ENCODE measurements at places on chromosomes 1 and 21.

DNA sequence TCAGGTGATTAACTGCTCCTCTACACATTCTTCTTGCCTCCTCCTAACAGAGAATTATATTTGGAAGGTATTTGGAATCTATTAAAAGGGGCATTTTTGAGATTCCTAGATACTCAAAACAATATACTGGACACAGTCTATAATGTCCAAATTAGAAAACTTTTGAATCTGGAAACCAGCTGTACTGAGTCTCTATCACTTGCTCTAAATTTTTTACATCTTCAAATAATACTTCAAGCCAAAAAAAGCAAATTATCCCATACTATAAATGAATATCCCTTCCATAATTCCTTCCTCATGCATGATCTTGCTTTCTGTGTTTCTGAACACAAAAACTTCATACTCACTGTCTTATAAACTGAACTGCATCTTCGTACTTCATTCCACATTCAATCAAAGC, 28.5 kb downstream of the PTP4A2 start:
- no peak for ATAC-seq

DNA sequence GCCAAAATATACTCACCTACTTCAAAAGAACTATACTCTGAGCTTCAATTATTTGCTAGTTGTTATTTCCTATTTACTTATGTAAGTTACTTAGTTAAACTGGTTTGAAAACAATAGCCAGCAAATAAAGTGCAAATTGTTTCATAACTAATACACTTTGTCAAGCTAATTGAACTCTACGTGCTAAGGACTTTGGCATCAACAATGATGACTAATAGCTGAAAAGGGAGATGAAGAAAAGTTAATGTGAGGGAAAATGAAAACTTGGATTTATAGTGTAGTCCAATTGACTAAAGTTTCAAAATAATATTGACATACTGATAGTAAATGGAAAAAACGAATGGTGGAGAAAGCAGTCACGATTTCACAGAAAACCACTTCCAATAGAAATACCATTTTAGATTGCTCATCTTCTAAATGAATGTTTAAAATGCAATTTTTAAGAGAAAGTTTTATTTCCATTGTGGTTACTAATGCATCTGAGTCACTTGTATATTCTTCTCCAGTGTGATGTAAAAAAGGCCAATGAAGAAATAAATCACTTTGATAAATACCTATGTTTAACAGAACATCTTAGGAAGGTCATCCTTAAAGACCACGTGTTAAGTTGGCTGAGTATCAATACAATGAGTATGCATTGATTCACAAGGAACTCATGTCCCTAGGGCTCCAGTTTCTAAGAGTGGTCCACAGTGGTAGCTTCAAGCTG, 455.2 kb downstream of the LTN1 start:
- no peak for ATAC-seq

- ATAC-seq, result no peak
Measured at GRCh38 chr1:231107600-231108326, 54.1 kb upstream of the TRIM67 start.

GRCh38 chr1:81029266-81029665, 771.5 kb upstream of the ADGRL2 start:
- ATAC-seq, result no peak

DNA sequence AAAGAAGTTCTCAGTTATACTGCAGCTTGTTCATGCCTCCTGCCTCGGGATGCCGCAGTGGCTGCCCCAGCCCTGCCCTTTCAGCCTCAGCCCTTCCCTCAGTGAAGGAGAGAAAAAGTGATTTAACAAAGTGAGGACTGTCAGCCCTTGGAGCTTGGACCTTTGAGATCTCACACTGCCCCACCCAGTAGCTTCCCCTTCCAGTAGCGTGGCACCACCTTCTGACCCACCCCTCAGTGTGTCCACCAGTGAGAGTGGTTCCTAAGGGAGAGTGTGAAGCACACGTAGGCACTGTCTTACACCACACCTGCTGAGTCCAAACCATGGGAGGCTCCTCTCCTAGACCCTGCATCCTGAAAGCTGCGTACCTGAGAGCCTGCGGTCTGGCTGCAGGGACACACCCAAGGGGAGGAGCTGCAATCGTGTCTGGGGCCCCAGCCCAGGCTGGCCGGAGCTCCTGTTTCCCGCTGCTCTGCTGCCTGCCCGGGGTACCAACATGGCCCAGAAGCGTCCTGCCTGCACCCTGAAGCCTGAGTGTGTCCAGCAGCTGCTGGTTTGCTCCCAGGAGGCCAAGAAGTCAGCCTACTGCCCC, at the start of gene CDA:
Gene CDA, plus strand, starts transcription at position 464 of the 592 bp plus-strand sequence. Its CDS starts 33 bp downstream, at position 497.
- peak; percentile 11 for ATAC-seq

DNA sequence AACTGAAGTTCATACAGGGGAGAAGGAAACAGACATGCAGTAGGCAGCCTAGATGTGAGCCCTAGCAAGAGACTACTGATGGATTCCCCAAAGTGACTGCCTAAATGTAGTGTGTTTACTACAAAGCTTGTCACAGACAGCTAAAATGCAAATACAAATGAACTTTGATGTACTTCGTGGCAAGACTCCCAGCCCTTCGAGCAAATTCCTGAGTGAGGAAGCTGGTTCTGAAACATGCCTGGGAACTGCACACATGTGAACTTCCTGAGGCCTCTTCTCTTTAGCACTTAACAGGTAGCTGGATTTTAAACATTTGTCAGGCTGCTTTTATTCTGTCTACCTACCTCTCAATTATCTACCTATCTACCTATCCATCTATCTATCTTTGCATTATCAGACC, 6.7 kb upstream of the IRF2BP2 start:
- ATAC-seq, result no peak

GRCh38 chr1:39086865-39087409, 60.8 kb downstream of the NDUFS5 start:
- ATAC-seq, result peak; percentile 88

DNA sequence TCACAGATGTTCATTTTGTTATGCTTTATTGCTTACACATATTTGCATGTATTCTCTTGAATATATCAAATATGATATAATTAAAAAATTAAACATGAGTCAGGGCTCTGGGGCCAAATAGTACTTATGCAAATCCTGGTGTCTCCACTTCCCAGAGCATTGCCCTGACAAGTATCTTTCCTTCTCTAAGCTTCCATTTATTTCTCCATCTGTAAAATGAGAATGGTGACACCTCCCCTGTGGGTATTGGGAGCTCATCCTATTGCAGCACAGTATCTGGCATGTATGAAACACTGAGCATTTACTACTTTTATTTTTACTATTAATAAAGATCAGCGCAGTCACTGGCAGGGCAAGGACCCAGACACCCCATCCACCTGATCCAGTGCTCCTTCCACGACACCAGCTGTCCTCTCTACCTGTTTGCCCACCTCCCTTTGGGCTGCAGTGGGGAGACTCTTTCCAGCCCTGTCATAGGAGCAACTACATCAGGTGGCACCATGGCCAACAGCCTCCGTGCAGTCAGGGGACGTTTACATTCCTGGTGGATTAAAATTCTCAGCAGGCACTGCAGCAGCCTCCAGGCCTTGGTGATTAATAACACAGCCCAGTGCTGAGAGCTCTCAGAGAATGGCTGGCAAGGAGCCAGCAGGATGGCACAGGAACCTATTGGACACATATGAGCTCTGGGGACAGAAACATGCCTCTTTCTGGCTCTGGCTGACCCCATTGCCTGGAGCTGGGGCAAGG, 113.0 kb downstream of the DMRTB1 start:
- peak; percentile 94 for ATAC-seq

GRCh38 chr1:65527707-65528503, 107.4 kb downstream of the LEPR start:
- ATAC-seq, result no peak

DNA sequence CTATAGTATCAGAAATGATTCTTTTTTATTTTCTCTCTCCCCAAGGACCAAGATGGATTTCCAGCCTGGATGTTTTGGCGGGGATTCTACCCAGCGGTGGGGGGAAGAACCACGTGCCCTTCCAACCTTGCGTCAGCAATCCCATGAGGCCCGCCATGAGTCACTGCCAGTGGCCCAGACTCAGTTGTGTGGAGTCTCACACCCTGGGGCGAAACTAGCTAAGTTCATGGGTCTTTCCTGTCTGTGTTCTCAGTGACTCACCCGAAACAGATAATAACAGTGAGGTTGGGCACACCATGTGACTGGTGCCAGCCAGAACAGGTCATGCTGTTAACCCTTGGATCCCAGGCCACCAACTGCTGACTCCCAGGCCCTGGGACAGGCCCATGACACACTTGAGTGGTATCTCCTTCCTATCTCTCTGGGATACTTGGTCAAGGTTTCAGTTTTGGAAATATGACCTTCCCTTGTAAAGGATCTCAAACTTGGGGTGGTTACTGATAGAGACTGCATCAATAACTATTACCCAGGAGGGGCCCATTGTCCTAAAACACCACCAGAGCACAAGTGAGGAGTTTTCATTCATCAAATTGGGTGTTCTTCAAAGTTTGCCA, 98.0 kb upstream of the DUSP10 start:
- peak; percentile 64 for ATAC-seq

- no peak for ATAC-seq
Measured at GRCh38 chr21:33069994-33070743, at the start of gene OLIG1. TSS of gene OLIG1 (plus strand) at chr21:33070141. CDS start at chr21:33070247, 106 bp downstream.

DNA sequence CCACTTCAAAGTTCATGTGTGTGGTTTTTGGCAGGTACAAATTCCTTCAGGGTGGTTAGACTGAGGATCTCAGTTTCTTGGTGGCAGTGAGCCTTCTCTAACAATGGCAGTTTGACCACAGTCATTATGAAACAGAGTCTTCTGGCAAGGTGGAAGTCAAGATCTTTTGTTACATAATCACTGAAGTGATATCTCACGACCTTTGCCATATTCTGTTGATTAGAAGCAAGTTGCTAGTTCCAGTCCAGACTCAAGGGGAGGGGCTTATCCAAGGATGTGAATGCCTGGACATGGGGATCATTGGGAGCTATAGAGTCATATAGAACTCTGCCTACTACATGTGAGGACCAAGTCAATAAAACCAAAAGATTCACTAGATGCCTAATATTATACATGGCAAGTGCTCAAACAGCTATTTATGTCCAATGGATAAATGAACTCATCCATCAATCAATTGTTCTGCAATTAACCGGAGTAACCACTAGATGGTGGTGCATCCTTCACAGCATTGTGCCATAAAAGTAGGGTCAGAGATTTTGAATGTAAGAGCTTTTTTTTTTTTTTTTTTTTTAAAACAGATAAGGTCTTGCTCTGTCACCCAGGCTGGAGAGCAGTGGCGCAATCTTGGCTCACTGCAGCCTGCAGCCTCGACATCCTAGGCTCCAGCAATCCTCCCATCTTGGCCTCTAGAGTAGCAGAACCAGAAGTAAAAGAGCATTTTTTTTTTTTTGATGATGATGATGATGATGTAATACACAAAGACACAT, 131.9 kb downstream of the CRB1 start:
- ATAC-seq, result no peak

GRCh38 chr1:155188268-155188667, 14.6 kb downstream of the TRIM46 start:
- no peak for ATAC-seq

GRCh38 chr21:39628385-39628784, 15.6 kb downstream of the B3GALT5 start:
- no peak for ATAC-seq

DNA sequence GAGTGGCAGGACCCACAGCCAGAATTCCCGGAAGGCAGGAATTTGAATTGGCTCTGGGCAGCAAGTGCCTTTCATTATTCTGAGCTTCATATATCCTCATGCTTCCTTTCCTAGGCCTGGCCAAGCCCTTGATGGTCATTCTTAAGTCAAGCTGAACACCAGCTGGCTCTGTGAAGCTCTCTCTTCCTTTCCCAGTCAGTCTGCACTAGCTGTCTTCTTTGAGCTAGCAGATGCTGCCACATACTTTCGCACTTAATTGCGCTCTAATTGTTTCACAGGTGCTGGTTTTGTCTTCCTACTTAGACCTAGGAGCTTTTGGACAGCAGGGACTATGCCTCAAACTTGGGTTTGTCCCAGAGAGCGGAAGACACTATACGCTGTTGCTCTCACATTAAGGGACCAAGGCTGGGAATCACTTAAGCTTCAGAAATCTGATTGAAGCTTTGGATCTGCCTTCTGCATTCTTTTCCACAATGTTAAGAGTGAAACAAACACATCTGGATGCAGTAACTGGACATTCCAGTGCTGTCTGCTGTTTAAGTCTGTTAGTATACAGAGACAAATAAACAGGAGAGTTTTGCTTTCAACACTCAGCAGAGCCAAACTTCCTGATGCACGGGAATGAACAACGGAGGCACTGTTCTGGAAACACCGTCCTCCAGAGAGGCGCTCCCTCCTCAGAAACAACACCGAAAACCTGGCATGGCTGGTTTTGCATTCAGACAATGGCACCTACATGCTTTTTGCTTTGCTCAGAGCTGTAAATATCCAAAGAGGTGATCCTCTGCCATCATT, 2.2 kb downstream of the TLR5 start:
- ATAC-seq, result no peak

- ATAC-seq, result no peak
Measured at GRCh38 chr1:223827193-223827663, 18.5 kb downstream of the TP53BP2 start.

- peak; percentile 95 for ATAC-seq
Measured at GRCh38 chr1:181551249-181551648, 67.9 kb downstream of the CACNA1E start.

DNA sequence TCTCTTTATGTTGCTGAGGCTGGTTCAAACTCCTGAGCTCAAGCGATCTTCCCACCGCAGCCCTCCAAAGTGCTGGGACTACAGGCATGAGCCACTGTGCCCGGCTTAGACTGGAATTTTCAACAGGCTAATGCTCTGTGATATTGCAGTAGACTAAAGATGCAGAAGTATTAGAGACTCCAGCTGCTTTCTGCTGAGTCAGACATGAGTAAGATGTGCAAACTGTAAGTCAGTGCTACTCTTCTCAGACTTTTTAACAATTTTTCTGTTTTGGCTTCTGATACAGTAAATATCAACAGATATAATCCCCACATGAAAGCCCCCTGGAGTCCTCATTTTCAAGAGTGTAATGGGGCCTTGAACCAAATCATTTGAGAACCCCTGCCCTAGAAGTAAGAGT, 29.3 kb upstream of the NLRP3 start:
- no peak for ATAC-seq

DNA sequence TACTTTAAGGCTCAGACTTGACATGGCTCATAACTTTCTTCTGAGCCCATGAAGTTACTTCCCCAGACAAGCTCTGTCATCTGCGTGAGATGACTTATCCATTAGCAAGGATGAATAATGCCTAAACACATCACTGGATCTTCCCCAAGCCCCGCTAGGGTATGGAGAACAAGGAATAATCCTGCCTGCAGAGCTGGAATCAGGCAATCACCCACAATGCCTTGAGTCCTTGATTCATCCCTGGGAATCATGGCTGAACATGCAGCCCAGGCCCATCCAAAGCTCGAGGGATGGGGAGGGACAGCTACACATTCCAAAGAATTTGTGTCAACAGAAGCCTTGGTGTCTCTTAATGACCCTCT, 131.7 kb downstream of the PSMG1 start:
- no peak for ATAC-seq

GRCh38 chr1:84750110-84750730, 60.0 kb upstream of the SSX2IP start:
- ATAC-seq, result no peak

- ATAC-seq, result peak; percentile 43
Measured at GRCh38 chr1:77282187-77282865, 507 bp downstream of the AK5 start.

- ATAC-seq, result no peak
Measured at GRCh38 chr21:45175326-45176095, 101.1 kb downstream of the ADARB1 start.
